D341Med (cell line): ENCODE measurements at places on chromosomes 11 and 22.
A peak's percentile ranks its signal among the peaks of the same experiment; 100 is the strongest.

GRCh38 chr11:113974741-113975470 is at the start of gene HTR3A:
Gene HTR3A, plus strand, starts transcription at chr11:113975108. Its CDS starts 218 bp downstream, at chr11:113975326.
- no peak for DNase-seq

- no peak for DNase-seq
These were observed 55.0 kb upstream of the VSTM5 start for GRCh38 chr11:93905384-93905783.

- no peak for DNase-seq
These were observed 2.3 kb upstream of the SMPD1 start for GRCh38 chr11:6387811-6388599.

GRCh38 chr11:19447150-19447566 is 206.4 kb upstream of the E2F8 start:
- DNase-seq: no peak

DNA sequence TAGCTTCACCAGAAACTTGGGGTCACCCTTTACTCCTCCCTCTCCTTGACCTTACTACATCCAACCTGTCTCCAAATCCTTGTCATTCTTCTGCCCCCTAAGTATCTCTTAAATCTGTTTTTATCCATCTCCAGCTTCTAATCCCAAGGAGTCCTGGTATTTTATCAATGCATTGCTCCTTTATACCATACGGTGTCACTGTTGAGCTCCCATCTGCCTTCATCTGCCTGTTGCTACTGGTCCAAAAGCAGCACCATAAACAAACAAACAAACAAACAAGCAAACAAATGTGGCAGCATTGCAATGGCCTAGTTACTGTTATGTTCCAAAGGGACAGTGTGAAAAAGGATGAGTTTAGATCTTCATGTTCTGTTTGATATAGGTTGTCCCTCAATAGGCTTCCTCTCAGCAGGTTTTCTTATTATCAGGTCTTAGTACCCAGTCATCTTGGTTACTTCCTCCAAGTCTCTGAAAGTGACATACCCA is 34.2 kb downstream of the DNHD1 start:
- peak; percentile 68 for DNase-seq

DNA sequence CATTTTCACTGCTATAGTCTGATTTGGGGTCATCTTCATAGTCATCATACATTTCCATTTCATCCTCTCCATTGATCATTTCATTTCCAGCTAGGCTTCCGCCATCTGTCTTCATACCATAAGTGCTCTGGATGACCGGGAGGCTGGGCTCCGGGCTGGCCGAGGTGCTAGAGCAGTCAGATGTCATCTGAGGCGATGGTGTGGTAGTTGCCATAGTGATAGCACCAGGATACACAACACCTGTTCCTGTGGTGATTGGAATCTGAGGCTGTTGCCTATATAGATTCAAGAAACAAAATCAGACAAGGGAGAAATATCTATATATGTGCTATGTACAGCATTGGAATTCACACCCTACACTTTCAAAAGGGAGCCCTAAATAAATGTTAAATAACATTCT is 383.5 kb downstream of the SOX6 start:
- DNase-seq: no peak
